Effector memory CD4-positive, alpha-beta T cell (primary cell): ENCODE measurements at places on chromosomes 6 and 20.

DNA sequence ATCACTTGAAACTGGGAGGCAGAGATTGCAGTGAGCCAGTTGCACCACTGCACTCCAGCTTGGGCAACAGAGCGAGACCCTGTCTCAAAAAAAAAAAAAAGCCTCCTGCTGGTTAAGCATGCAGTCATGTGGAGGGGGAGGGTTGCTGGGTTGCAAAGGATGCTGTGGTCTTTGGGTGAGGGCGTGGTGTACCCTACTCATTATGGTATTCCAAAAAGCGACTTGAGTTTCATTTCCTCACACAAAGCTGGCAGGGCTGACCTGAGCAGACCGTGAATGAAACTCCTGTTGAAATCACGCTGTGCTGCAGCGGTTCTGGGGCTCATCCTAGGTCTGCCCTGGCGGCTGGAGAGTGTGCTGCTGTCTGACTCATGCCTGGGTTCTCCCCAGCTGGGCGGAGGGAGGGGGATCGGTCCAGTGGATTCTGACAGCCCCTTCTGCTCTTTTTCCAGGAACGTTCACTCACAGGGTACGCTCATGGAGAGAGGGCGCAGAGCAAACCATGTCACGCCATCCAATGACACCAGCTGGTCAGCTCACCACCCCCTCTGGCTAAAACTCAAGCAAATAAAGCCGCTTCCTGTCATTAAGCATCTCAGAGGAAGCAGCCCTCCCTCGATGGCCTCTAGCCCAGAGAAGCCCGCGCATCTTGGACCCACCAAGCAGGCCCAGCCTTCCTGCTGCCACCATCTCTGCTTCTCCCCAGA, 166.2 kb downstream of the SCML4 start:
- DNase-seq: no peak

DNA sequence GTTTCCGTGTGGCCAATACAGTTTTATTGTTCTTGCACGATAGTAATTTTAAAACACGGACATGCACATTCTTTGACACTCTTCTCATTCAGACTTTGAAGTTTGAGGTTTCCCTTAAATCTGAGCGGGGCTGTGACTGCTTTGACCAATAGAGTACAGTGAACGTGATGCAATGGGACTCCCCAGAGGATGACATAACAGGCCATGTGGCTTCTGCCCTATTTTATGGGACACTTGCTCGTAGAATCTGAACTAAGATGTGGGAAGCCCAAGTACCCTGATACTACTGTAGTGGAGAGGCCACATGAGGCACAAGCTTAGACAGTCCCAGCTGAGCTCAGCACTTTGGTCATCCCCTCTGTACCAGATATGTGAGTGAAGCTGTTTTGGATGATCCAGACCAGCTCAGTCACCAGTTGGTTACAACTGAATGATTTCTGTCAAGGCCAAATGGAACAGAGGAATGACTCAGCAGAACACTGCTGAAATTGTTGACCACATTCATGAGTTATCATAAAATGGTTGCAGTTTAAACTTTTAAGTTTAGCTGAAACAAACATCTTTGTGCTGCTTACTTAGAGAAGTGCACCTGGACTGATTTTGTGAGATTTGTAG, 279.4 kb downstream of the RFPL4B start:
- no peak for DNase-seq

GRCh38 chr6:18415671-18416340, 28.7 kb downstream of the RNF144B start:
- no peak for DNase-seq

GRCh38 chr20:35552914-35553313, 11.0 kb downstream of the ERGIC3 start:
- no peak for DNase-seq

- DNase-seq: no peak
Measured at GRCh38 chr6:50862176-50862575, 43.5 kb downstream of the TFAP2B start.

DNA sequence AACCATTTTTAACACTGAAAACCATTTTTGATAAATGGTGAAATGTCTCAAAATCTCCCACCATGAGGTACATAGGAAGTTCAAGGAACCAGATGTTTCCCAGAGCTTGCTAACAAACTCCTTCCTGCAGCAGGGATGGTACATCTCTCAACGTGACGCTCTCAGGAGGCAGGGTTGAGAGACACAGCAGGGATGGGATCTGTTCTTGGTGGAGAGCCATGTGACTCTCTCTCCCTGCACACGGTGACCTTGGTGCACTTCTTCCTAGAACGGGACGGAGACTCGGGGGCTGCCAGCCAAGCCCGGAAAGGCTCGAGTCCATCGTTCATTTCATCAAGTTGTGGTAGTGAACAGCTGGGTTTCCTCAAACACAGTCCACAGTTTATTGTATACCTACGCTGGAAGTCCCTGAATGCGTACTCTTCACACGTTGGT, 94.2 kb downstream of the FAM50B start:
- DNase-seq: no peak

DNA sequence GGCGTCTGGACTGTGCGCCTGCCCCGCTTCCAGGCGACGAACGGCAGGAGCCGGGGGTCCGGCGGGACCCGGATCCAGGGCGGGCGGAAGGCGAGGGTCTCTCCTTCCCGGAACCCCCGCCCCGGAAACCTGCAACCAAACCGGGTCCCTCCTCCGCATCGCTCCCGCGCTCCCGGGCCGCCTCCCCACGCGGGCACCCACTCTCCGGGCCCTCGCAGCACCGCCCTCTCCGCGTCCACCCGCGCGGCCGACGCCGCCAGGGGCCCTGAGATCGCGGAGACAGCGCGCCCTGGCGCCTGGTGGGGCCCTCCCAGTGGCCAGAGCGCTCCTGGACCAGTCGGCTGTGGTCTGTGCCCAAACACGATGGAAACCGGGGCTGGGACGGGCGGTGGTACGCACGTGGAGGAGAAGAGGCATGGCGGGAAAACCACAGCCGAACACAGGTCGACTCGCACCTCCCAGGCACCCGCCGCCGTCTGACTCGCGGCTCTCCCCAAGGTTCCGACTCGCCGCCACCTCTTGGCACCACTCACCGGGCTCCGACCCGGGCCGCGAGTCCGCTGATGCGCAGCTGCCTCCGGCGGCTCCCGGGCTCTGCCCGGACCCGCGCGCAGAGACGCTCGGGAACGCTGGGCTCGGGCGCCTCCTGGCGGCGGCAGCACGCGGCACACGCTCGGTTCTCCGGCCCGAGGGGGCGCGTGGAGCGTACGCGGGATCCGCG, 7.9 kb downstream of the NKX2-2 start:
- peak; percentile 48 for DNase-seq

- peak; percentile 59 for DNase-seq
Measured at GRCh38 chr6:31128093-31128676, 7.9 kb upstream of the CDSN start.

GRCh38 chr20:1206366-1207148, 3.3 kb downstream of the C20orf202 start:
- DNase-seq: no peak

GRCh38 chr6:31730631-31731086, 1.6 kb upstream of the DDAH2 start:
- no peak for DNase-seq

DNA sequence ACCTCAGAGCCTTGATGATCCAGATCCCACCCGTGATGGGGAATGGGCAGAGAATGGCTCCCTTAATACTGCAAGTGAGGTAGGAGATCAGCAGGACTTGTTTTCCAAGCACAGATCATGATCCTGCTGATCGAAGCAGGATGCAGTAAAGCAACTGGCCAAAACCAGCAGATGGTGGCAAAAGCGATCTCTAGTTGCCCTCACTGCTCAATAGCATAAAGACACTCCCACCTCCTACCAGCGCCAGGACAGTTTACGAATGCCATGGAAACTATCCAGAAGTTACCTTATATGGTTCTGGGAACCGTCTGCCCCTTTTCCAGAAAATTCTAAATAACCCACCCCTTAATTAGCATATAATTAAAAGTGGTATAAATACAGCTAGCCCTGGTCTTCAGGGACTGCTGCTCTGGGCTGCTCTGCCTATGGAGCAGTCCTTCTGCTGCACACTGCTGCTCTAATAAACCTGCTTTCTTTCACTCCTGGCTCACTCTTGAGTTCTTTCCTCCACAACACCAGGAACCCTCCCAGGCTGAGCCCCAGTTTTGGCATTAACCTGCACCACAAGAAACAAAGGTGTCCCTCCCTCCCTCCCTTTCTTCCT, 415.8 kb downstream of the PREX1 start:
- no peak for DNase-seq

DNA sequence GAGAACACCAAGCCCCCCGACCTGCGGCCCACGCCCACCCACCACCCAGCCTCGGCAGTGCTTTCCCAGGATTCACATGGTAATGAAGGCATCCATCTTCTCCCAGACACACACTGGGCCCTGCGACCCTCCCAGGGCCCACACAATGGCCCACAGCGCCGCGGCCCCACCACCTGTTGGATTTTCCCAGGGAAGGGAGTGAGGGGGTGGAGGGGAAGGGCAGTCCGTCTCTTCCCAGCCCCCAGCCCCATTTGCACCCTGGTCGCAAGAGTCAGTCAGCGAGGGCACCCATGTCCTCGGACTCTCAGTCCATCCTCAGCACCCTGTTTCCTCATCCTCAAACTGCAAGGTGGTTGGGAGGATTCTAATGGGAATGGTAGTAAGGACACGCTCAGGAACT, 23.7 kb upstream of the ID1 start:
- no peak for DNase-seq

- no peak for DNase-seq
Measured at GRCh38 chr6:1798303-1798964, 188.7 kb downstream of the FOXC1 start.
